ENCODE measurements at places on chromosomes 3 and 15. TPM values are rescaled to one million over a fixed set of nuclear protein-coding genes. Genes with fewer than 3 reads are reported as not detected.

DNA sequence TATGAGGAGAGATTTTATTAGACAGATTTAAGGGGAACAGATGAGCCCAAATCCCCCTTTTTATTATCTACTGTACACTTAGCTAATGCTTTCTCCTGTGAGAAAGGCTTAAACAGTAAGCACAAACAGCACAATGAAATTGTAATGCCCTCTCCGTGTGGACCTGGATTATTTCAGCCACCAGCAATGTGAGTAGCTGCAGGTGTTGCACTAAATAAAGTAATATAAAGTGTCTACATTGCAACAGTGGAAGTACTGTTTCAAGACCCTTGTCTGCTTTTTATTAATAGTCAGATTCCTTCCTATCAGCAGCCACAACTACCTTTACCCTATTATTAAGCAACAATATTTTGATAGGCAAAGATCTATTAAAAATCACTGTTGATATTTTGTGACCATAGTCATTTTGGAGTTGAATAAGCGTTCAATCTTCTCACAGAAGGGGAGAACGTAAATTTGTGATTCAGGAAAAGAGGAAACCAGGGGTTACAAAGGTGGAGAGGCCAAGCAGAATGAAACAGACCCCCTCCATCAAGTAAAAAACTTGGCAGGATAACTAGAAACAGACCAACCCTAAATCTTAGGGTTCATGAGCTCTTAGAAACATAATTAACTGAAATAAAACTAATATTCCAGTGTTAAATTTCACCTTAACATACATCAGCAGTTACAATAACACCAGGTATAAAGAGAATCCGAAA, 422.6 kb downstream of the MECOM start:
- no peak for DNase-seq

GRCh38 chr3:96012939-96013338, 801.5 kb upstream of the EPHA6 start:
- no peak for DNase-seq

GATM gene
- 40.2 TPM for total RNA-seq

DNA sequence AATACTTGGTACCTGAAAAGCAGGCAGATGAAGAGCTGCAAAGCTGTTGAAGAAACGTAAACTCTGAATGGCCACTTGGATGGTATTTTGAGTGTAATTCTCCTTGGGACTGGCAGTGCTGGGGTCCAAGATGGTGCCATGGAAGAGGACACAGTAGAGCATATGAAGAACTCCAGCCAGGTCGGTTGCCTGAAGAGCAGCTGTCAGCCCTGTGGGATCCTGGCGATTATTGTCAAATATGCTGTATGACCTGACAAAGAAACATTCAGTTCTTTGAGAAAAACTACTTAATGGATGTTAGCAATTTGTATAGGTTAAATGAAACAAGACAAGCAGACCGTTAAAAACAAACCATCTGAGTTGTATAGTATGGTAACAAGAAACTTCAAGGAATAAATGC, 44.8 kb downstream of the ISL2 start:
- DNase-seq = no peak

GRCh38 chr15:41622901-41623300, 37.3 kb upstream of the MGA start:
- no peak for DNase-seq

DNA sequence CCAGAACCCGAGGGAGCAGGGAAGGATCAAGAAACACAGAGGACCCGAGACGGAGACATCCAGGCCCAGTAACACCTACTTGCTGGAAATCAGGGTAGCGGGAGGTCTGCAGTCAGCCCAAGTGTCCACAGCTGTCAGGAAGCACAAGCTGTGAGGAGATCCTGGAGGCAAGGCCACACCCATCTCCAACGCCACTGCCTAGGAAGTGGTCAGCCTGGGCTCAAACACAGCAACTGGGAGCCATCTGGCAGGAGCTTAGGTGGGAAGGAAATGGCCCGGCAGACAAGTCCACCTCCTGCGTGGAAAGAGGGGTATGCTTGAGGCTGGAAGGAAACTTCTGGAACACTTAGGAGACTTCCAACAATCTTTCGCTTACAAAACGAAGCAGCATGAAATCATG, 407.1 kb downstream of the VPS13C start:
- no peak for DNase-seq

Measured in thymus (tissue), 14 donors.